Activated CD4-positive, alpha-beta T cell treated with anti-CD3 and anti-CD28 coated beads, Interleukin-2, amount 50 U/mL, for 4 hours (primary cell): ENCODE measurements at places on chromosomes 16 and 17.

DNA sequence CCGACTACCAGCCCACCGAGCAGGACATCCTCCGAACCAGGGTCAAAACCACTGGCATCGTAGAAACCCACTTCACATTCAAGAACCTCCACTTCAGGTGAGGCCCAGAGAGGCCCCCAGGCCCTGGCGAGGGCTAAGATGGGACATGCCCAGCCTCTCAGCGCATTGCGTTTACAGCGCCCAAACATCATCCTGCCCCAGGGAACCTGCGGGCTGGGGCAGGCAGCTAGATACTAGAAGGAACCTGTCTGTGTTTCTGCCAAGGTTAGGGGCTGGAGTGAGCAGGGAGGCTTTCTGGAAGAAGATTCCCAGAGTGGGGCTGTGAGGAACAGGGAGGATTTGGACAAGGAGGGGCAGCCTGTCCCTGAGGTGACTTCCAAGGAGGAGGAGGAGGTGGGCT lies 90.6 kb downstream of the AMFR start:
- DNase-seq, result no peak

- DNase-seq, result no peak
Observed at GRCh38 chr17:80774643-80775281, 216.9 kb upstream of the CHMP6 start.

- DNase-seq, result no peak
Observed at GRCh38 chr16:2038382-2039231, 9.0 kb downstream of the NTHL1 start.

- DNase-seq, result no peak
Observed at GRCh38 chr17:6350806-6351205, 84.1 kb downstream of the AIPL1 start.

- DNase-seq, result no peak
Observed at GRCh38 chr17:1344521-1344920, 55.5 kb downstream of the YWHAE start.

GRCh38 chr16:65123396-65124211 lies 1.7 kb upstream of the CDH11 start:
- no peak for DNase-seq

DNA sequence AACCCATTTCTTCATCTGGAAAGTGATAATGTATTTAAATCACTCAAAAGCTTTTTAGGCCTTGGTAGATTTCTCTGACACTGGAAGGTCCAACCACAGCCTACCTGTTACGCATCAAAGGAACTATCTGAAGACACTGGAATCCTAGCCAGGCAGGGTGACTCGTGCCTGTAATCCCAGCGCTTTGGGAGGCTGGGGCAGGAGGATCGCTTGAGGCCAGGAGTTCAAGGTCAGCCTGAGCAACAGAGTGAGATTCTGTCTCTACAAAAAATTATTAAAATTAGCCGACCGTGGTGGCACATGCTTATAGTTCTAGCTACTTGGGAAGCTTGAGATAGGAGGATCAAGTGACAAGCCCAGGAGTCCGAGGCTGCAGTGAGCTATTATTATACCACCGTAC lies 18.4 kb upstream of the G6PC1 start:
- no peak for DNase-seq

GRCh38 chr17:82710499-82711232 lies 5.8 kb upstream of the FN3KRP start:
- DNase-seq, result no peak
